GM23338 (cell line): ENCODE measurements at places on chromosomes 1 and 21.

DNA sequence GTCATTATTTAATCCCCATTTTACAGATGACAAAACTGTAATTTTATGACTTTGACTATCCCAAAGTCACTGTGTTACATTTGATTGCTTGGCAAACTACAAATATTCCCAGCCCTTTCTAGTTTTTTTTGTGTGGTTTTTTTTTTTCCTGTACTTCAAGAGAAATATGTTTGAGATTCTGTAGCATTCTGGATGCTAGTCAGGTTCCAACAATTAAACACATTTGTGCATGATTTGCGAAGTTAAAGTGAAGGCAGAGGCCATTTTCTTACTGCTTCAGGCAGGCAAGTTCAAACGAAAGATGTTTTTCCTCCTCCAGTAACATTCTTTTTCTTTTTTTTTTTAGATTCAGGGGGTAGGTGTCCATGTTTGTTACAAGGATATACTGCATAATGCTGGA, 107.9 kb upstream of the SERTAD4 start:
- no peak for DNase-seq

DNA sequence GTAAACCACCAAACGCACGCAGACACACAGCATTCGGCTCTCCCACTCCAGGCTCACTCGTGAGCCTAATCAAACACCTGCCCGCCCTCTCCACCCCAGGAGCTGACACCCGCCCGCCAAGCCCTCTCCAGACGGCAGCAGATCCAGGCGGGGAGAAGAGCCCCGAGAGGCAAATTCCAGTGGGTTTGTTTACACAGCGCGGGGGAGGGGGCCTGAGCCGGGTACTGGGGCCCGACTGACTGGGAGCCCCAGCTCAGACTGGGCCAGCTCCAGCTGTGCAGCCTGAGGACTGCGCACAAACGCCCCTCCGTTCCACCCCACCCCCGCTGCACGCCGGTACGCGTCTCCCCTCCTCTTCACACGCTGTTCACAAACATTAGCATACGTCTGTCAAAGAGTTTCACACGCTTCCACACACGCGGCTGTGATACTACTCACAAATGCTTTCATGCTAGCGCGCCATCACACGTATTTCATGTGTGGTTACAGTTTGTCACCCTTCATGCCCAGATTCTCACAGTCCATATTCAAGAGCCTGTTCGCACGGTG, 1.0 kb upstream of the EFNA1 start:
- peak; percentile 83 for DNase-seq

DNA sequence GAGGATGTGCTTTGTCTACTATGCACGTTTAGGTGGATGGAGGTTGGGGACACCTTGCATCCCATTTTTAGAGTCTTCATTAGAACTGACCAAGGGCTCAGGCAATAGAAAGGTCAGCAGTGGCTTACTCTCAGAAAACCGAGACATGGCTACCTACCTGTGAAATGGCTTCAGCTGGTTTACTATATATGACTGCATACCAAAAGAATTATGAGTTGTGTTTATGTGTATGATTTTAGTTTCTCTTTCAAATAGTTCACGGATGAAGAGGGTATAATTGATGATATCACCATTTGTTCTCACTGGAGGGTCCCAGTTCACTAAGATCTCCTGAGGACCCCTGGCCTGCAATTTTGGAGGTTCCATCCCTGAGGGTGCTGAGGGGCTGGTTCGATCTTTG, 106.8 kb downstream of the KCTD3 start:
- no peak for DNase-seq

GRCh38 chr1:40034869-40035268, 5.7 kb upstream of the CAP1 start:
- DNase-seq: no peak

- DNase-seq: no peak
These were observed 588.1 kb upstream of the BRINP3 start for GRCh38 chr1:191065771-191066170.

GRCh38 chr21:40976198-40977109, 129.5 kb upstream of the DSCAM start:
- no peak for DNase-seq

- DNase-seq: no peak
These were observed 10.4 kb upstream of the PTPRF start for GRCh38 chr1:43520100-43520778.

DNA sequence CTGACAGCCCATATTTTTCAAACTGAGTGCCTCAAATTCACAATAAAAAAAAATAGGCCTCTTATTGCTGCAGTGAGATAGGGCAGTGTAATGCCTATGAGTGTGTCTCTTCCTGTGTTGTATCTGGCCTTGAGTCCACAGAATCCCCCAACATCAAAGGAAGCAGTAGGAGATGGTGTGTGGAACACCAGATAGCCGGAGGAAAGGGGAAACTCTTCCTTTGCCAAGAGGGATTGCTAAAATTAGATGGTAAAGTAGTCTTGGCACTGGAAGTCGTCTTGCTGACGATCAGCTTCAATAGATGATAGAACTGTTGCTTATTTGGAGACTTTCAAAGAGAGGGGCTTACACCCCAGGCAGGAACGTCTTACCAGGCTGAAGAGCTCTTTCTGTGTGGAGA, 51.8 kb downstream of the RUNX1 start:
- no peak for DNase-seq

- DNase-seq: no peak
These were observed 36.9 kb upstream of the RGS1 start for GRCh38 chr1:192538407-192539296.

DNA sequence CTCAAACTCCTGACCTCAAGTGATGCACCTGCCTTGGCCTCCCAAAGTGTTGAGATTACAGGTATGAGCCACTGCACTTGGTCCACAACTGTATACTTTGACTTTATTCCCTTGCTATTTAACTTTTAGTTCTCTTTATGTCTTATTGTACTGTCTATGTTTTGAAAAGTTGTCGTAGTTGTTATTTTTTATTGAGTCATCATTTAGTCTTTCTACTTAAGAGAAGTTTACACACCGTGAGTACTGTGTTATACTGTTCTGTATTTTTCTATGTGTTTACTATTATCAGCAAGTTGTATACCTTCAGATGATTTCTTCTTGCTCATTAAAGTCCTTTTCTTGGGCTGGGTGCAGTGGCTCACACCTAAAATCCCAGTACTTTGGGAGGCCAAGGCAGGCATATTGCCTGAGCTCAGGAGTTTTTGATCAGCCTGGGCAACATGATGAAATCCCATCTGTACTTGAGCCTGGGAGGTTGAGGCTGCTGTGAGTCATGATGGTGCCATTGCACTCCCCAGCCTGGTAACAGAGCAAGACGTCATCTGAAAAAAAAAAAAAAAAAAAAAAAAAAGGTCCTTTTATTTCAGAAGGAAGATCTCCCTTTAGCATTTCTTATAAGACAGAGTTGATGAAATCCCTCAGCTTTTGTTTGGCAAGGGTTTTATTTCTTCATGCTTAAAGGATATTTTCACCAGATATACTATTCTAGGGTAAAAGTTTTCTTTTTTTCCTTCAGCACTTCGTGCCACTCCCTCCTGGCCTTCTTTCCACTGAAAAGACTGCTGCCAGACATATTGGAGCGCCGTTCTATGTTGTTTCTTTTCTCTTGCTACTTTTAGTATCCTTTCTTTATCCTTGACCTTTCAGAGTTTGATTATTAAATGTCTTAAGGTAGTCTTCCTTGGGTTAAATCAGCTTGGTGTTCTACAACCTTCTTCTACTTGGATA, 47.6 kb downstream of the TNFSF18 start:
- no peak for DNase-seq

DNA sequence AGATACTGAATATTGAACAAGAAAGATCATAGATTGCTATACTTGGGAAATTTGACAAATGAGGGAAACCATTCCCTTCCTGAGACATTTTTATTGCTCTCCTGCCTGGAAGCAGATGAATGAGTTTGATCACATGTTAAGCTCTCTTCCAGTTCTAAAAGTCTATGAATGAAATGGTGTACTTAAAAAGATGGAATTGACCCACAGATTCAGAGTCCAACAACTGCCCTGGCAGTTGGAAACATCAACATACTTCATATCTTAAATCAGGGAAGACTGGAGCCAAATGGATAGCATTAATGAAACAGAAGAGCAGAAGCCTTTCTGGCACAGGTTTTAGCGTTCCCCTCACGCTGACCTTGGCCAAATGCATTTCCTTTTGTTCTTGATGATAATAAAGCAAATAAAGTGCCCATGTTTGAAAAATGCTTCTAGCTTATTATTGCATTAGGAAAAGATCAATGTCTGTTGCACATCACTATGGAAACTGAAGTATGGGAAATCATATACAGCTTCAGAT, 142.6 kb downstream of the ESRRG start:
- DNase-seq: no peak

- DNase-seq: no peak
These were observed 8.3 kb upstream of the FCRL2 start for GRCh38 chr1:157785248-157785647.

- peak; percentile 25 for DNase-seq
These were observed 4.2 kb upstream of the OTUD3 start for GRCh38 chr1:19877821-19878636.

GRCh38 chr1:19582318-19582717, 61.8 kb upstream of the NBL1 start:
- peak; percentile 87 for DNase-seq

DNA sequence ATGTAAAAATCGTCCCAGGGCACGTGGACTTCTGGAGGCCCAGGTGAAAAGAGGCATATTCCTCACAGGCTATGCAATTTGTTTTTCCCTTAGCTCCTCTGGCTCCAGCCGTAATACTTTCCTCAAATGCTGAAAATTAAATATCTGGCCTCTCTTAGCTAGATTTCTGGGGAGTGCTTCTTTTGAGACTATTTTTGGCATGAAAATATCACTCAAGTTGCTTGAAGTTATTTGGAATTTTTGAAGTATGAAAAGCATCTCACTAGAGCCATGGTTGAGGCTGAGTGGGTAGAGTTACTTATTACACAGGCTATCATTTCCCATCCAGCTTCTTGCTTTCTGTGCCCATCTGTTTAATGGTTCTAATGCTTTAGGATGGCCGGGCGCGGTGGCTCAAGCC, 59.7 kb downstream of the MYOM3 start:
- DNase-seq: no peak

GRCh38 chr1:153260585-153261280, 1.2 kb downstream of the LORICRIN start:
- DNase-seq: peak; percentile 65

DNA sequence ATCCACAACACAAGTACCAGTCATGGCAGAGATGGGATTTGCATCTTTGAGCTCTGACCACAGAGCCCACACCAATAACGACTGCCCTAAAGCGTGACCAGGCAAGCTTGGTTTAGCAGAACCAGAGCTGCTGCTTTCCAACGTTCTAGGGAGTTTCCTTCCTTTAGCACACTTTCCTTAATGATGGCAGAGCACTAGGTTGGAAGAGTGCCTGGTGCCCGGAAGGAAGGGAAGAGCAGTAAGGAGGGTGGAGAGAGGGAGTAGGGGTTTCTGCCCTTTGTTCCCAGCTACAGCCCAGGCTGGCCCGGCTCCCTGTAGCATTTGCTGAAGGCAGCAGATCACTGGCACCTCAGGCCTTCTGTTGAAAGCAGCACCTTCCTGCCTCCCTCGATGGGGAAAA, 6.1 kb upstream of the EVA1C start:
- no peak for DNase-seq

- no peak for DNase-seq
These were observed 6.6 kb downstream of the UBL4B start for GRCh38 chr1:110118636-110119396.

DNA sequence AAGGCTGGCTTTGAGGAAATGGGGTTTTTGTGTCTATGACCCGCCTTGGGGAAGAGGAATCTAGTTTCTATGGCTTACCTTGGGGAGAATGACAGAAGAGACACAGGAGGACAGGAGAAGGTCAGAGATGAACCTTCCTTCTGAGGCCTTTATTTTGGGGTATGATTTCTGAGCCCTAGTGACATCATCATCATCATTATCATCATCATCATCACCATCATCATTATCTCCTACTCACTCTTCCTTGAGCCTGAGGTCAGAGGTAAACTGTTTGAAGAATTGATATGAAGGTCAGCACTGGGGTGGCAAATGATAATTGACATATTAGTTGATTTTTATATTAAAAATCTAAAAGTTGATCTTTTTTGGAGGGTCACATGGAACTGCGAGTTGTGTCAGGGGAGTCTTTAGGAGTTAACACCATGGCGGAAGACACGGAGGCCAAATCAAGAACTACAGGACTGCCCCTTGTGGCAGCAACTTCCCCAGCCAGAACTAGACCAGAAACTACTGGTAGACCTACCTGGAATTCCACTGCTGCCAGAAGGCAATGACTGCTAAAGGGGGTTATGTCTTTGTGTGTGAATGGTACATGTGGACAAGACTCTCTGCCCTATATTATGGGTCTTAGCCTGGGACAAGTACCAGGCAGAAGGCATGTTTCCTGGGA, 49.8 kb upstream of the WLS start:
- peak; percentile 55 for DNase-seq

DNA sequence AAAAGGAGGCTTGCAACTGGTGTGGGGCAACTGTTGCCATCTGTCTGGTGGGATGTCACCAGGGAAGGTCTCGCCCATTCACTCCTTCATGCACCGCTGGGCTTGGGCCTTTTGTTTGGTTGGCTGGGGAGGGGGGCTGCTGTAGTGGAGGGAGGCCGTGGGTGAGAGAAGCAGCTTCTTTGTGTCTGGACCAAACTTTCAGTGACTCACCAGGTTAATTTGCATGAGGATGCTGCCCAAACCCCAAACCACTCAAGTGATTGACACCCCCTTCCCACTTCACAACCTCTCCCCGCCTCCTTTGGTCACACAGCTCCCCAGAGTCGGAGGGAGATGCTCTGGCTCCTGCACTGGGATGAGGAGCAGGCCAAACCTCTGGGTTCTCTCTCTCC, 19.7 kb downstream of the BTG2 start:
- DNase-seq: peak; percentile 70

- peak; percentile 93 for DNase-seq
These were observed 34.9 kb upstream of the PPP1R15B start for GRCh38 chr1:204446413-204447111.

DNA sequence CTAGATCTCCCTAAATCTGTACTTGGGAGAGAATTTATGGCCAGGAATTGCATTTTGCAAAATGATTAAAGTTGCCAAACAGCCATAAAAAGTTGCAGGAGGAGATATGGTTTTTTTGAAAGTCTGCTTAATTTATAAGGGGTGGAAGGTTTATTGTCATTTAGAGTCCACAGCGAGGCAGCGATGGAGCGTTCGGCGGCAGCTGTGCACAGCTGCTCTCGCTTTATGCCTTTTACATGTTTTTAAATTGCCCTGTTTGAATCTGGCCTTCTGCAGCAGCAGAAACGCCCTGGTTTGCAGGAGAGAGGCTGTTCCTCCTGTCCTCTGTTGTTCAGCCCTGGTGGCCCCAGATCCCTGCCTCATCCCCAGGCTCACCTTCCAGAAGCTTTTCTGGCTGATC, 144.9 kb upstream of the POU3F1 start:
- no peak for DNase-seq

- peak; percentile 89 for DNase-seq
These were observed 29.7 kb downstream of the PBX1 start for GRCh38 chr1:164588516-164589341.

- DNase-seq: no peak
These were observed 17.6 kb downstream of the ADPRS start for GRCh38 chr1:36106269-36106668.

GRCh38 chr21:35010447-35010846, 38.7 kb downstream of the RUNX1 start:
- DNase-seq: no peak
